Iris pigment epithelial cell (primary cell): ENCODE measurements at places on chromosomes 12 and 14.
A peak's percentile ranks its signal among the peaks of the same experiment; 100 is the strongest.

- peak; percentile 86 for DNase-seq
Measured at GRCh38 chr12:27785882-27786570, 6.0 kb upstream of the MANSC4 start.

- DNase-seq: no peak
Measured at GRCh38 chr14:47252802-47253201, 422.6 kb downstream of the MDGA2 start.

- no peak for DNase-seq
Measured at GRCh38 chr12:12717586-12718380, 615 bp downstream of the CDKN1B start.

DNA sequence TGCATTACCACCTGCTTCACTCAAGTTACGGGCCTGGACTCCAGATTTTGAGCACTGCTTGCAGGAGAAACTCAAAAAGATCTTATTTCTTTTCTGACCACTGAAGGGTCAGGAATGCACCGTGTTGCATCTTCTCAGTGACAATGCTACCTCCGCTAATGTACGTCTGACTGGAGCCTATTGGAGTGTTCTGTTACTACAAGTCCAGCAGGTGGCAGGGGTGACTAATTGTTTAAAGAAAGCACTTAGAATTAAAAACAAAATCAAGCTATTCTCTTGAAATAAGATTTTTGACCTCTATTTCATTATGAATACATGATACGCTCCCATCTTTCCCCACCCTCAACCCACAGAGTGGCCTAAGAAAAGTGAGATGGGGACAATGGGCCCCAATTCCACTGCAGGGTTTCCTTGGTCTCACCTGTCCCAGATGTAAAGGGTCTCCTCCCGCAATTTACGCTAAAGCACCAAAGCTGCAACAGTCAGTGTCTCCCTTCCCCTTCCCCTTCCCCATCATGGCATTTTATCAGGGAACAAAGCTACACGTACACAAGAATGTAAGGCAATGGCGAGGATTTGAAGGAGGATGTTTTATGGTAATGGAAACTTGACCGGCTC lies 2.2 kb downstream of the TBPL2 start:
- peak; percentile 73 for DNase-seq

- peak; percentile 31 for DNase-seq
Measured at GRCh38 chr12:107903341-107904061, 129.0 kb downstream of the ASCL4 start.

DNA sequence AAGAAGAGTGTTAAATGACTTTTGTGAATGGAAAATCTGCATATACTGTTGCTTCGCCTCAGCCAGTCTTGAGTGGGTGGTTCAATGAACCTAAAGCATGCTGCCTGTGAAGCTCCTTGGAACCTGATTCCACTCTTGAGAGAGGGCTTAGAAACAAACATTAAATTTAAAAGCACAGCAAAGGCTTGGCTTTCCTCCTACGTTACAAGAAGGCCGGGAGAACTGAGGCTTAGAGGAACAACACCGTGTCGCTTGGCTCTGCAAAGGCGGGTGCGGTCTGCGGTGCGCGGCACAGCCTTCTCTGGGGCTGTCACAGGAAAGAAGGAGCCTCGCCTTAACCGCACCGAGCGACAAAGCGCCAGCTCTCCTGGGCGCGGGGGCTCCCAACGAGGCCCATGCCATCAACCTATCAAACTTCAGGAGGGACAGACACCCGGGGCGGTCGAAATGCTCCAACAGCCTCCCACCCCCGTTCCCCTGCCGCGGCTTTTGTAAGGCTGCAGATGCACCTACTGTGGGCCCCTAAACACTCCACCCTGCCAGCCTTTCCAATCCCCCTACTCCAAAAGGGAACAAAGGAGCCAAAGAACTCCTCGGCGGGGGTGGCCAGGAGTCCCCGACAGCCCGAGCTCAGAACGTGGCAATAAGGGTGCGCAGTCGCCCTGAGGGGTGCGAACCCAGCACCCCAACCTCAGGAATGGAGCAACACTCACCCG lies 729 bp downstream of the OSBPL8 start:
- DNase-seq: peak; percentile 57

DNA sequence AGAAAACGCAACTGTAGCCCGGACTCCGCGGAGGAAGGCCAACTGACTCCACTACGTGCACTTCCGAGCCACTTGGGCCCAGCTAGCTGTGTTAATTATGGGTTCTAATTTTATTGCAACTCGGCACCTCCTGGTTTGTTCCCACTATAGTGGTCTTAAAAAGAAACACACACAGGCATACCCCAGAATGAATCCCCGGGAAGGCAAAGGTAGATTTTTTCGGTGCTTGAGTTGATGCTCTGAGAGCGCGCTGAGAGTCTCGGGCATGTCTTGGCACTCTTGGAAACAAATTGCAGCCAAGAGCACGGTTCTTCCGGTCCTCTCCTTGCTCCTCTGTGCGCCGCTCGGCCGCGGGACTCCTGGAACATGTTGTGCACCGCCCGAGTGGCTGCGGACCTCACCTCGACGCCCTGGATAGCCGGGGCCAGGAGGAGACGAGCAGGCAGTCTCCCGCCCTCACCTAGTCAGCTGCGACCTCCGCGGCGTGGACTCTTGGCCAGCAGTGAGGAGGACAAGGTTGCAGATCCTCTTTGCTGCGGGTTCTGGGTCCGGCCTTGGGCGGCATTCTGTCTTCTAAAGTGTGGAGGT lies 6.8 kb upstream of the PAX9 start:
- DNase-seq: no peak

DNA sequence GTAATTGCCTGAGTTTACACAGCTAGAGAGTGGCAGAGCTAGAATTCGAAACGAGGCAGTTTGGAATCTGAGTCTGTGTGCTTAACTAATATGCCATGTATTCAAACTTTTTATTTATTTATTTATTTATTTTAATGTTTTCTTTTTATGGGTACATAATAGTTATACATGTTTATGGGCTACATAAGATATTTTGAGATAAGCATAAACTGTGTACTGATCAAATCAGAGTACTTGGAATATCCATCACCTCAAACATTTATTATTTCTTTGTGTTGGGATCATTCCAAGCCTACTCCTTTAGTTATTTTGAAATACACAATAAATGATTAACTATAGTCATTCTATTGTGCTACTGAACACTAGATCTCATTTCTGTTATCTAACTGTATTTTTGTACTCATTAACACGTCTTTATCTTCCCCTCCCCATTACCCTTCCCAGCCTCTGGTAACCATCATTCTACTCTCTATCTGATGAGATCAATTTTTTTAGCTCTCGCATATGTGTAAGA lies 7.4 kb upstream of the KRT81 start:
- no peak for DNase-seq

DNA sequence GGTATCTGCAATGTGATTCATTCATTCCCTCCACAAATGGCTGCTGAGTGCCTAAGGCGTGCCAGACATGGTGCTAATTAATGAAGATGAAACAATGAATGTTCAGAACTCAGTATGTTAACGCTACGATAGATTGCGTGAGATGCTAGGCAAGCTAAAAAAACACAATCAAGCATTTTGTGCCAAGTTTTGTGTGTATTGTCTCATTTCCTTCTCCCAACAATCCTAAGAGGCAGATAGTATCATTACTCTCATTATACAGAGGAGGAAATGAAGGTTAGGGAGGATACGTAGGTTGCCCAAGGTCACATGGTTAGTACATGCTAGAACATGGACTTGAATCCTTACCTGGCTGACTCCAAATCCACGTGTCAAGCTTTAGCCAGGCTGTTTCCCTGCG lies 264.4 kb downstream of the EFCAB11 start:
- DNase-seq: no peak

DNA sequence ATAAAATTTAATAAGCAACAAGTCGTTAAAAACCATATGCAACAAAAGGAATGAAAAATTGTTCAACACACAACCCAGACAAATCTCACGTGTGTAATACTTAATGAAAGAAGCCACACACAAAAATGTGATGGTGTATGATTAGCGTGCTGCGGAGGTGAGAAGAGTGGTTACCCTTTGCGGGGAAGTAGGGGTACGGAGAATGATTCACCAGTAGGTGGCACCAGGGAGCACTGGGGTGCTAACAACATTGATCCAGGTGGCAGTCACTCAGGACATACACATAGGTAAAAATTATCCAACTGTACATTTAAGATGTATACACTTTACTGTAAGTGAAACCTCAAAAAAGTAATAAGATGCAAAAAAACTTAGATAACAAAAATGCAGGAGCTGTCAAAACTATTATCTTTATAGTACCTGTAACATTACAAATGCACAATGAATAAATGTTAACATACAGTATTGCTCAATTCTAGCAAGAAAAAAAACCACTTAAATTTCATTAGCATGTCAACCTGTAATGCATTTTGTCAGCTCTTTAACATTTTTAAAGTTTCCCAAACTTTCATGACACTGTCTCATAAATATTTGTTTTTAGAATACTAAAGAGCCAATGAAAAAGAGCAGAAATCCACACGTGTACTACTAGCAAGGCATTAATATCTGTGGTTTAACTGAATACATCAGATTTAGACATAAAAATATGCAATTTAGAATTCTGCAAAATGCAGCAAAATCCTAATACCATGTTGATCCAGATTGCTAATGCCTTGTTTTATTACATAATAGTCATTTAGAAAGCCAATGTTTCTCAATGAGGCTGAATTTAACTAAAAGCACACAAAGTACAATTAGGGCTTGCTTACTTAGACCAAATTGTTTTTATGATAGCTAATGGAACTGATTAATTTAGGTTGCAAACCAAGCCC lies 46.7 kb downstream of the TMCC3 start:
- no peak for DNase-seq

DNA sequence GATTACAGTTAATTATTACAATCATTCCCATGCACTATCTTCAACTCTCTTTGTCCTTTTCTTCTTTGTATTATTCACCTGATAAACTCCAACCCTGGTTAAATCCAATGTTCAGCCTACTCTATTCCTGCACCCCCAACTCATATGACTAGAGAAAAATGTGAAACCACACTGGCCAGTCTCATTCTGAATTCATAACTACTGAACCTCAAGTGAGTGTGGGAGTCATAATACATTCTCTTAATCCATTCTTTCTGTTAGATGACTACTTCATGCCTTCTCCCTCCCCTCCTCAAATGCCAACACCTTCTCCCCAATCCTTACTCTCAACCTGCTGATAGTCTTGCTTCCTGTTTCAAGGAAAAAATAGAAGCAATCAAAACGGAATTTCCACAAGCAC lies 22.3 kb upstream of the ITPR2 start:
- no peak for DNase-seq

DNA sequence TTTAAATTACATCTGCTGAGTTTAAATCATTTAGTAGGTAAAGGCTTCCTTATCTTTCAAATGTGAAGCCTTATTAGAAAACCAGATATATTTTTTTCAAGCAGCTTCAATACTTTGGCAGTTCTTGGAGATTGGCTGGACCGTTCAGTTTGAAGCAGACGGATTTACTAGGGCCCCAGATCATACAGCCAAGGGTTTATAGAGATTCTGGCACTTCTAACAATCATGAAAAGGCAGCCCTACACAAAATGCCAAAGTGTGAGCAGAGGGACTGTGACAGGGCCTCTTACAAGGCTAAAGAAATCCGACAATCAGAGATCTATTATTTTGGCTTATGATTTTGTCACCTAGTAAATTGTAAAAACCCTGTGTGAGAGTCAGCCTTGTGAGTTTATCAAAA lies 162.8 kb upstream of the SLC38A2 start:
- DNase-seq: no peak
